ENCODE measurements at places on chromosomes 12 and 14. TPM values are rescaled to one million over a fixed set of nuclear protein-coding genes. Genes with fewer than 3 reads are reported as not detected.

- no peak for DNase-seq
Observed at GRCh38 chr14:64965356-64966000, 6.7 kb downstream of the RAB15 start.

- no peak for DNase-seq
Observed at GRCh38 chr14:20441461-20441860, 5.5 kb upstream of the KLHL33 start.

GRCh38 chr14:89368490-89369477 is 48.2 kb downstream of the FOXN3 start:
- DNase-seq: no peak

- DNase-seq: peak; percentile 9
Observed at GRCh38 chr14:26255213-26255612, 342.6 kb downstream of the NOVA1 start.

Gene BCL11B
- total RNA-seq: 6.1 TPM

Gene BMP4
- 20.4 TPM for total RNA-seq
